ENCODE measurements at places on chromosomes 7 and 10.

GRCh38 chr10:19848226-19848985, 32.2 kb downstream of the PLXDC2 start:
- H3K36me3 ChIP-seq = no peaks in the 10 kb centered on the region
- H3K27me3 ChIP-seq = no peaks in the 10 kb centered on the region
- no peak for DNase-seq
- H3K4me3 ChIP-seq = no peak overlapping the region
- no peaks in the 10 kb centered on the region for H3K4me1 ChIP-seq

GRCh38 chr10:130040351-130040750, 70.3 kb downstream of the C10orf143 start:
- no peaks in the 10 kb centered on the region for H3K4me1 ChIP-seq
- no peak for DNase-seq
- H3K36me3 ChIP-seq = no peaks in the 10 kb centered on the region
- no peak overlapping the region for H3K4me3 ChIP-seq
- no peak overlapping the region for H3K27ac ChIP-seq
- H3K27me3 ChIP-seq = peaks cover 12% of the 10 kb centered on the region

- H3K36me3 ChIP-seq = peaks cover 11% of the 10 kb centered on the region
- no peak for DNase-seq
- H3K4me3 ChIP-seq = no peak overlapping the region
- H3K27ac ChIP-seq = no peak overlapping the region
Observed at GRCh38 chr10:63343476-63343875, 122.3 kb downstream of the JMJD1C start.

DNA sequence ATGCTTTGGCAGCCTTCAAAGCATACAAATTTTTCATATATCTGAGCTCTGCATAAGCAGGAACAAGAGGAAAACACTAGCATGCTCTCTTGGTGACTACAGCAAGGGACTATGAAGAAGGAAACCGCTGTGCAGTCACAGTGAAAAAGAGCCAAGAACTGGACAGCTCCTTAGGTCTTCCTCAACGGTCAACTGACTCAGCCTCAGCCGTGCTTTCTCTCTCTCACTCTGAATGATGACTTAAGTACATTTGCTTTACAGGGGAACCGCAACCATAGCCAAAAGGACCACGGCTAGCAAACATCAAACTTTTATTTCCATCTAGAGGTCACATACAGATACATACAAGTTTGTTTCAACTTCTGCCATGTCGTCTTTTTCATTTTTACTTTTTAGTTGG, 69.9 kb downstream of the HYCC1 start:
- H3K27ac ChIP-seq = no peak overlapping the region
- H3K4me3 ChIP-seq = no peak overlapping the region
- no peaks in the 10 kb centered on the region for H3K4me1 ChIP-seq
- H3K36me3 ChIP-seq = peaks cover 3% of the 10 kb centered on the region
- no peak for DNase-seq
- H3K27me3 ChIP-seq = no peaks in the 10 kb centered on the region

DNA sequence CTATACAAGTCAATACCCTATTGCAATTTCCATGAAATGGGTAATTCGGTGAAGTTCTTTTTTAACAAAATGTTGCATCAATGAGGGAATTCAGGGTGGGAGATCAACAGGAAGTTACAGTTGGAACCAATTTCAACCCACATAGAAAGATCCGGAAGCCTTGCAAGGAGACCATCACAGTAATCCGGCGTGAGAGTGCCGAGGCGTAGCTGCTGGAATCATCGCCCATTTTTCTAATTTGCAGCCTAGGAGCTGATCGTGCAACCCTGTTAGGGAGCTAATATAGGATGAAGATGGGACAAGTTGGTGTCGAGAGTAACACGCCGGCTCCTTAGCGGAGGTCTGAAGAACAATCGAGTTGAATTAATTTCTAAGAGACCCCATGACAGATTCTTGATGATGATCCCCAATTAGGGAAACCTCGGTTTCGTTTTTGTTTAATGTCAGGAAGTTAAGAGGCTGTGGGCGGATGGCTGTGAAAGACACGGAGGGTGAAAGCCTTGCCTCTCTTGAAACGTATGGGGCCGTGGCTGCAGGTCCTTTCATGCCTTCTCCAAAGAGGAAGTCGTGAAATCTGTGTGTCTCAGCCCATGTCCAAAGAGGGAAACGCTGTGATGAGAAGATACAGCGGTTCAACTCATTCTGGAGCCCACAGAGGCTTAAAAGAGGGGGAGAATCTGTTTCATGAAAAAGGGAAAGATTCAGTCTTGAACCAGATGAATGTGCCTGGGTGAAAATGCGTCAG, 51.2 kb upstream of the CARD11 start:
- no peaks in the 10 kb centered on the region for H3K36me3 ChIP-seq
- peak overlapping the region; percentile 96 for H3K27ac ChIP-seq
- H3K4me1 ChIP-seq = peaks cover 23% of the 10 kb centered on the region
- peak; percentile 27 for DNase-seq
- peak overlapping the region; percentile 81 for H3K4me3 ChIP-seq

Data from memory B cell (primary cell).